Large intestine (tissue), 12 donors: ENCODE measurements at places on chromosomes 12 and 14. TPM values are rescaled to one million over a fixed set of nuclear protein-coding genes. Genes with fewer than 3 reads are reported as not detected.

DNA sequence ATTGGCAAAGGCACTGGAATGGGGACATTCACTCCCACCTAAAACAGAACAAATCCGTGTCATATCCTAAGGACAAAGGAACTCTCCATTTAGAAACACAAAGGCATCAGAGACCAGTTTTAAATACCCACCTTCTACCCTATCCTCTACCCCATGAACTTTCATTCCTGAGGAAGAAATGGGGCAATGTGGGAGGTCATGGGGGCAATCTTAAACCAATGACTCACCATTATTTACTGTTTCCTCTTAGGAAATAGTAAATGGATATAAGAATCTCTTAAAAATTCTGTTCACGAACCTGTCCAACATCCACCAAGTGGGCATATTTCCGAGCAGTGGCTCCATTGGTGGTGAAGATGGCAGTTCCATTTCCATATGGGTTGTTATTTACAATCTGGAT is 19.4 kb downstream of the ALDH6A1 start:
- H3K4me1 ChIP-seq: no peaks in the 10 kb centered on the region
- DNase-seq: no peak

GRCh38 chr12:79891506-79892162 is 43.3 kb downstream of the PPP1R12A start:
- no peaks in the 10 kb centered on the region for H3K4me1 ChIP-seq
- no peak overlapping the region for H3K4me3 ChIP-seq
- no peaks in the 10 kb centered on the region for H3K36me3 ChIP-seq

DNA sequence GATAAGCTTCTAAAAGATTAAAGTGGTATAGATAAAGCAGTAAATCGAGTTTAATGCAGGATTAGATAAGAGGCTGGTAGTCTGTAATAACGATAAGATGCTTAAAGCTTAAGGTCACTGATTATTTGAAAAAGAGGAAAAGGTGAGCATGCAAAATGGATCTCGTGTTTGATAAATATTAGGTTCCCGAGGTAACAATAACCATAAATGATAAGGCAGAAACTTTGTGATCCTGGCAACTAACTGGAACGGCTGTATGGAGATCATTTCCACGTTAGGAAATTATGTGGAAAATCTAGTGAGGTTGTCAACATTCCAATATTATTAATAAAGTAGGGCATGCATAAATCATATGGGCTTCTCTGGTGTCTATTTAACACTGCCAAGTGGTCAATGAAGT is 255.5 kb downstream of the EFCAB11 start:
- H3K36me3 ChIP-seq: no peaks in the 10 kb centered on the region
- no peaks in the 10 kb centered on the region for H3K27me3 ChIP-seq
- no peak overlapping the region for H3K4me3 ChIP-seq

Gene TMEM63C
- polyA plus RNA-seq: 7.7 TPM

DNA sequence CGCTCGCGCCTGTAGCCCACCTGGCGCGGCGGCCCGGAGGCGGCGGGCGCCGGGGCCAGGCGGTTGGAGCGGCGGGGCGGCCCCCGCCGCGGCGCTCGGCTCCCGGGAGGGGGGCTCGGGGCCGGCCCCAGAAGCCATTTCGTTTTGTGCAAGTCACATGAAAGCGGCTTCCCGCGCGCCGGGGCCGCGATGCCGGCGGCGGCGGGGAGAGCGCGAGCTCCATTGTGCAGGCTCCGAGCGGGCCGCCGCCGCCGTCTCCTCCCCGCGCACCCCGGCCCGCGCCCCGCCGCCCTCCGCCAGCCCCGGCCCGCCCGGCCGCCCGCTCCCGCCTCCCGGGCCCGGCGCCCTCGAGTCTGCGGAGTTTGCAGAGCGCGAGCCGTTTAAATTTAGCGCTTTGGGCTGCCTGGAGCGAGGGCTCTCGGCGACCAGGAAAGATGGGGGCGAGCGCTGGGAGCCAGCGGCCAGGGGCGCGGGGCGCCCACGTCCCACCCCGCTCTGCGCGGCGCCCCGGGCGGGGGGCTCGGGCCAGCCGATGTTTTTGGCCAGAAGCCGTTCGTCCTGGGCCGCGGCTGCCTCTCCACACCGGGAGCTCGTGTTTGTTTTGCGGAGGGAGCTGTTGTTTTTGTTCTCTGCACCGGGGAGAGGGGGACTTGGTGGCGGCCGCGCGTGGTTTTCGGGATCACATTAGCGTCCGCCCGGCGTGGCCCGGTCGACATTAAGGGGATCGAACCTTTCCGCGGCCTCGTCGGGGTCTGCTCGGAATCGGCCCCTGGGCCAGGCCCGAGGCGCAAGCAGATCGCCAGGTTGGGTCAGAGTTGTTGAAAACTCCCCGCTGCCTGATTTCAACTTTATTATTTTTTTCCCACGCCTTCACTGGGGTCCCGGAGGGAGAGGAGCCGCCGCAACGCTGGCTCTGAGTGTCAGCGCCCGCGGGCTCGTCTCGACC is 982 bp downstream of the BCL7A start:
- H3K4me3 ChIP-seq: peak overlapping the region; percentile 68
- no peaks in the 10 kb centered on the region for H3K27me3 ChIP-seq
- H3K4me1 ChIP-seq: peaks cover 21% of the 10 kb centered on the region
- H3K27ac ChIP-seq: peak overlapping the region; percentile 45

DNA sequence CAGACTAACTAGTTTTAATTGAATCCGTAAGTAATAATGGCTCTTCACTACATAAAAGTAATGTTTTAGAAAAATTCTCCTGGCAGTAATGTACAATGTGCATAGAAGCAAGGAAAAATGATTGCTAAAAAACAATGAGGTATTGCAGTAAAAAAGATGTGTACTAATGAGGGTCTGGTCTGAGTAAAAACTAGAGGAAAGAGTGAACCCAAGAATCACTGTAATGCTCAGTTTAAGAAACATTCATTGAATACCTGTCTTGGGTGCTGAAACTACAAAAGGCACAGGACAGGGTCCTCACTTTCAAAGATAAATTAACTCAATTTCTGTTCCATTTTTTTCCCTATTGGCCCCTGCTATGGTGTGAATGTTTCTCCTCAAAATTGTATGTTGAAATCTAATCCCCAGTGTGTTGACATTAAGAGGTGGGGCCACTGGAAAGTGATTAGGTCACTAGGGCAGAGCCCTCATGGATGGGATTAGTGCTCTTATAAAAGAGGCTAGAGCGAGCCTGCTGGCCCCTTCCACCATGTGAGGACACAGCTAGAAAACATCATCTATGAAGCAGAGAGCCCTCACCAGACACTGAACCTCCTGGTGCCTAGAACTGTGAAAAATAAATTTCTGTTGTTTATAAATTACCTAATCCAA is 51.6 kb downstream of the RPS6KA5 start:
- no peak overlapping the region for H3K27ac ChIP-seq
- peak; percentile 56 for DNase-seq
- no peak overlapping the region for H3K4me3 ChIP-seq
- H3K36me3 ChIP-seq: no peaks in the 10 kb centered on the region
- H3K4me1 ChIP-seq: no peaks in the 10 kb centered on the region

- H3K27me3 ChIP-seq: no peaks in the 10 kb centered on the region
- H3K27ac ChIP-seq: no peak overlapping the region
- peaks cover 10% of the 10 kb centered on the region for H3K36me3 ChIP-seq
- peaks cover 10% of the 10 kb centered on the region for H3K4me1 ChIP-seq
- no peak for DNase-seq
These were observed 17.7 kb downstream of the WNT5B start for GRCh38 chr12:1646569-1647284.

DNA sequence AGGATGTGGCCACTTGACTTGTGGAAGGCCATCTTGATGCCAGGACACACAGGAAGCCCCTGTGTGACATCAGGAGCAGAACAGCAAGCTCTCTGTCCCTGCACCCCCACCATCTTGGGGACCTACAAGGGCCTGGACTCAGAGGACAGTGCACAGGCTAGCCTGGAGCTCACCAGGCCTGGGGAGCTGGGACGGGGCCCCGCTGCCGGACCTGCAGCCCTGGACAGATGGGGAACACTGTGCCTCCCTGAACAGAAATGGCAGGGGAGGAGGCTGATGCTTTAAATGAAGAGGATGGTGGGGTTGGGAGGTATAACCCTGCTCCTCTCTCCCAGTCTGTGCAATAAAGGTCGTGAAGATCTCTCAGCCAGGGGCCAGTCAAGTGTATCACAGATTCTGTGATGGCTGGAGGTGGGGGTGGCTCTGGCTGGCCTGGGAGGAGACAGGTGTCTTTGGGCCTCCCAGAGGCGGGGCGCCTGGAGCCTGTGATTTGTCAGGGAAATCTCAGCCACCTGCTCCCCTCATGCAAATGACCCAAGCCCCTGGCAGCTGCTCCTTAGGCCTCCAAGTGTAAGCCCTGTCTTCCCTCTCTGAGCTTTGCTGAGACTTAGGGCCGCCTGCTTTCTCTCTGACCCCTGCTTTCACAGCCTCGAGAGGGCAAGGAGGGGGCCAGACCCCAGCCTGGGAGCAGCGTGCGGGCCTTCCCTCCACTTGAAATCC is 1.1 kb upstream of the GNB3 start:
- H3K36me3 ChIP-seq: peaks cover 45% of the 10 kb centered on the region
- peak; percentile 42 for DNase-seq
- no peaks in the 10 kb centered on the region for H3K27me3 ChIP-seq
- peaks cover 17% of the 10 kb centered on the region for H3K4me1 ChIP-seq

GRCh38 chr12:110741341-110742095 is 1.2 kb downstream of the PPP1CC start:
- no peaks in the 10 kb centered on the region for H3K36me3 ChIP-seq
- H3K4me1 ChIP-seq: peaks cover 31% of the 10 kb centered on the region
- H3K4me3 ChIP-seq: peak overlapping the region; percentile 83
- peak; percentile 7 for DNase-seq
- no peaks in the 10 kb centered on the region for H3K27me3 ChIP-seq

Gene OVCH1
- polyA plus RNA-seq: 0.28 TPM

Gene KERA
- 0.22 TPM for polyA plus RNA-seq

- H3K27me3 ChIP-seq: peaks cover 3% of the 10 kb centered on the region
- no peak overlapping the region for H3K4me3 ChIP-seq
- no peak for DNase-seq
- H3K4me1 ChIP-seq: peaks cover 3% of the 10 kb centered on the region
These were observed 1.1 kb downstream of the AMDHD1 start for GRCh38 chr12:95944108-95944704.

GRCh38 chr12:24408305-24408704 is 458.8 kb upstream of the SOX5 start:
- no peaks in the 10 kb centered on the region for H3K4me1 ChIP-seq
- no peak for DNase-seq
- no peak overlapping the region for H3K4me3 ChIP-seq
- no peaks in the 10 kb centered on the region for H3K27me3 ChIP-seq

Gene KLRF2
- polyA plus RNA-seq: 1.2 TPM

DNA sequence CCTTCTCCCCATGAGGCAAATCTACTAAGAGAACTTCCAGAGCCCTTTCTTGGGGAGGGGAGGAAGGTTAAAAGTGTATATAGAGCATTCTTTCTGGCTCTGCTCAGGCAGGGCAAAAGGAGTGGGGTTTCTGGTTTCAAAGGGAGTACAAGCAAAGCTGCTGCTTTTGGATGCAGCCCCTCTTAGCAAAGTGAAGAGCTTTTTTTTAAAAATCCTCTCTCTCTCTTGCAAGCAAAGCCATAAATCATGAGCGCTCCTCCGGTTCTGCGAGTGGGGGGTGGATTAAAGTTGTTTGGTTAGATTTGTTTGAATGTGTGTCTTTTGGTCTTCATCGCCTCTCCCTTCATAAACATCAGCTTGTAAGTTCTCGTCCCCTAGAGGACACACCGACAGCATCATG is 546.6 kb upstream of the TBX3 start:
- no peak overlapping the region for H3K4me3 ChIP-seq
- DNase-seq: peak; percentile 20
- peaks cover 6% of the 10 kb centered on the region for H3K4me1 ChIP-seq
- H3K27me3 ChIP-seq: no peaks in the 10 kb centered on the region
- H3K27ac ChIP-seq: no peak overlapping the region
- H3K36me3 ChIP-seq: no peaks in the 10 kb centered on the region

DNA sequence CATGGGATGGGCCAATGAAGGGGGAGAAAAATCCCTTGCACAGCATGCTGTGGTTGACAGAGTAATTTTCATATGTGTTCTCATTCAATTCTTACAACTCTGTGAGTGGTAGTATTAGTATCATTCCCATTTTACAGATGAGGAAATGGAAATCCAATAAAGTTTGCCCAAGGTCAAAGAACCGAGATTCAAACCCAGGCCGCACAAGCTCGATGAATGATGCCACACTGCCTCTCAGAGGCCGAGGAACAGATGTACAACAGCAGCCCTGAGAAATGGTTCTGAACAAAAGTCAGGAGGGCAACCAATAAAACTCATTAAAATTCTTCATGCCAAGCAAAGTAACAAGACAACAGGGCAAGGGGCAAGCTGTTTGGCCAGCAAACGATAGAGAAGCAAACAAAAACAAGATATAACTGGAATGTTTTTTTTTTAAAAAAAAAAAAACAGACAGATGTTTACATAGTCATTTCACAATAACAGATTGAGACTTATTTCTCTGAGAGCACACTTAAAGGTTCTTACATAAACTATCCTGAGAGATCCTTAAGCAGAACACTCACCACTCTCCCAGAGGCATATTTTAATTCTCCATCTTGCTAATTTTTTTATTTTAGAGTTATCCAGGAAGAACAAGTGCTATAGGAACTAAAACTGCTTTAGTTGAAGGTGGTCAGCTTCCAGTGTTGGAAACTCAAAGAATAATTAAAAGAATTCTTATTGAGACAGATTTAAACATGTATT is 85.8 kb downstream of the EXOC5 start:
- no peak overlapping the region for H3K4me3 ChIP-seq
- peak; percentile 13 for DNase-seq
- H3K27ac ChIP-seq: no peak overlapping the region
- no peaks in the 10 kb centered on the region for H3K36me3 ChIP-seq

Gene TAS2R50
- polyA plus RNA-seq: 0.04 TPM

DNA sequence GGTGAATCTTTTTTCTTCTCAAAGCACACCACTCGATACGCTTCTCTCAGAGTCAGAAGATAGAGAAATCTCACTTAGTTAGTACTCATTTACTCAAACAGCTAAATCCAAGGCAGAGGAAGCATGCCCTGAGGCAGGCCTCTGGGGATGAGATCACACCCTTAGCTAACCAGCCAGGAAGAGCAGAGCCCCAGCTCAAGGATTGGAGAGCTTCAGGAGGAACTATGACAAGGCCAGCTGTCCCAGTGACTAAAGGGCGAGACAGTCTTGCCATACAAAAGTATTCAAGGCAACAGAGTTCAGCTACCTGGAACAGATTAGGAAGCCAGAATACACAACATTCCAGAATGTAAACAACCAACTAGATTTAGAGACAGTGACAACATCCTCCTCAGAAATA is 197.7 kb upstream of the CCDC196 start:
- H3K4me1 ChIP-seq: no peaks in the 10 kb centered on the region
- H3K27me3 ChIP-seq: no peaks in the 10 kb centered on the region
- no peak overlapping the region for H3K4me3 ChIP-seq

DNA sequence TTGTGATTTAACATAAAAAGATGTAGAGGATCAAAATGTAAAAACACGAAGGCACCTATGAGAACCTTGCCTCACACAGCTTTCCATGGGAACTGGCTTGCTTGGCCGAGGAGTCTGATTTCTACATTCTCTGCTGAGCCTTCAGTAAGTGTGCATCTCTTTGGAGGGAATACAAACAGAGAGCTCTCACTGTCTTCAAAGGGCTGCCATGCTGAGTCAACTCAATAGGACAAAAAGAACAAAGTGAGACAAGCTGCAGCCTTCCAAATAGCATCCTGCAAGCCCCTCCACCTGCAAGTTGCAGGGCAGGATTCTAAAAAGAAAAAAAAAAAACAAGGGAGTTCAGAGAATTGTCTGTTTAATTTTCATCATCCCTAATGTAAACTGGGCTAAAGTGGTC is 411.9 kb downstream of the NELL2 start:
- DNase-seq: no peak
- H3K27ac ChIP-seq: no peak overlapping the region
- H3K4me1 ChIP-seq: no peaks in the 10 kb centered on the region
- no peaks in the 10 kb centered on the region for H3K36me3 ChIP-seq
- no peak overlapping the region for H3K4me3 ChIP-seq

Gene MDGA2
- polyA plus RNA-seq: 0.82 TPM
